Stimulated activated CD4-positive, alpha-beta T cell treated with anti-CD3 and anti-CD28 coated beads, TNF-alpha, amount 100 ng/mL, for 1 hour (primary cell): ENCODE measurements at places on chromosomes 16 and 17.

- DNase-seq: no peak
Measured at GRCh38 chr16:8572919-8573724, 17.2 kb downstream of the TMEM114 start.

GRCh38 chr16:72092832-72093447, 480 bp downstream of the TXNL4B start:
- DNase-seq: no peak

DNA sequence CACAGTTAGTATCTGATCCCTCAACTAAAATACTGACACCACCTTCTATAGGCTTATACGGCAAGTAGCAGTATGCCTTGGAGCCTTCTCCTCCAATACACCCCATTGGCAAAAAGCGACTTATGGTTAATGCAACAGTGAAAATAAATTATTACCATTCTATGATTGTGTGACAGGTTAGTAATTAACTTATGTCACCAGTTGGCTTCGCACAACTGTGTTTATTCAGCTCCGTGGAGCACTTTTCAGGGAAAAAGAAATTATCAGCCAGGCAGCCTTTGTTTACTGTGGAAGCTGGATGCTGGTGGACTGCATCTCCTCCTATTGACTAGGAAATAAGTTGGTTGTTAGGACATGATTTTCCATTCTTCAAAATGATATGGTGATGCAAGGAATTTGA, 833.8 kb upstream of the RBFOX1 start:
- no peak for DNase-seq

DNA sequence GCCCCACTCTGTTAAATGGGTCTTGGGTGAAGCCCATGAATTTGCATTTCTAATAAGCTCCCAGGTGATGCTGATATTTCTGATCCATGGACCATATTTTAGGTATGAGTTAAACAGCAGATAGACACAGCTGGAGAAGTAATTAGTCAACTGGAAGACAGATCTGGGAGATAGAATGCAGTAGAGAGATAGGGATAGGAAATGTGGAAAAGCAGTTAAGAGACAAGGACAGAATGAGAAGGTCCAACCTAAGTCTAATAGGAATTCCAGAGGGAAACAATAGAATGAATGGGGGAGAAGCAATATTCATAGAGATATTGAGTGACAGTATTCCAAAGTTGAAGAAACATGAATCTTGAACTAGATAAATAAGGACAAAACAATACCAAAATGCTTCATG, 71.7 kb downstream of the GPRC5B start:
- DNase-seq: no peak

GRCh38 chr16:27520982-27521673, 28.6 kb downstream of the GTF3C1 start:
- DNase-seq: no peak

- no peak for DNase-seq
Measured at GRCh38 chr17:73343739-73344454, 32.1 kb upstream of the CDC42EP4 start.

- no peak for DNase-seq
Measured at GRCh38 chr17:7295230-7296180, 1.1 kb upstream of the YBX2 start.

DNA sequence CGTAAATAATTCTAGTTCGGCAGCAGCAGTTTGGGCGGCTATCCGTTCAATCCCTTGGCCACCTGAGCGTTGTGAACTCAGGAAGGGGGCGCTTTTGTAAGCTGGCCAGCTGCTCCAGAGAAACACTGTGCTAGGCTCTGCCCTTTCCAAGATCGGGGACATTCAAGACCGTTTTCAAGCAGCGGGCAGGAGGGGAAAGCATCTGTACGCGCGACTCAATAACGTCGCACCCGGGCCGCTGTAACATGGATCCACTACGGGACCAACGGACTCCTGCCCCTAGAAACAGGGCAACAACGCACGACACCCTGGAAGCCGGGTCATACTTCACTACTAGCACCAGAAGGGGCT, 463 bp downstream of the TOP2A start:
- DNase-seq: no peak

- no peak for DNase-seq
Measured at GRCh38 chr16:65600046-65600445, 478.2 kb upstream of the CDH11 start.

- no peak for DNase-seq
Measured at GRCh38 chr17:49218941-49219913, 8.7 kb downstream of the ABI3 start.

GRCh38 chr16:3188925-3189825, 1.2 kb downstream of the OR1F1 start:
- no peak for DNase-seq

DNA sequence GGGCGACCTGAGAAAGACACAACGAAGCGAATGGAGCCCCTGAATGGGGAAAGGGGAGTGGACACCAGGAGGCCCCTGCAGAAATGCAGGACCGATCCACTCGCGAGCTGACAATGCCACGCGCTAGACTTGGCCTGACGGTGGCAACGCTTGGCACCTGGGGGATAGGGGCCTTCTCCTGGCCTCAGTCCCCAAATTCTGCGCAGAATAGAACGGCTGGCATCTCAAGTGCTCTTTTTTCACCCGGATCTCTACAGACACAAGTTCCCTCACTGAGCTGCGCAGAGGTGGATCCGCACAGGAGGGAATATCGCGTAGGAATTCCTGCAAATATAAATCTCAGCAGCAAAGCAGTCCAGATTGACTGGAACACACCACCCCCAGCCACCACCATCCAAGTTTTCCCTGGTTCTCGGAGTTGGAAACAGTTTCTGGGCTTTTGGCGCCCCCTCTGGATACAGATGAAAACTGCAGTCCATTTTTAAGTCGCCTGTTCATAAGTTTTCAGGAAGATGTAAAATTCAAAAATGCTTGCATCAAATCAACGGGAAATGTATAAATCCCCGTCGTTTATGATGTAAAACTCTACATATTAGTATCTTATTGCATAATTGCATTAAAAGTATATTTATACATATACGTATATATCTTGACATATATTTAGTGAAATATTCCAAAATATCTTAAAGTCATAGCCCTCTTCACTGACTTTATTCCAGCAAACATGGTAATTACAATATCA, 2.3 kb upstream of the SOX9 start:
- no peak for DNase-seq

GRCh38 chr16:27720731-27721530, 171.0 kb downstream of the KATNIP start:
- no peak for DNase-seq

- no peak for DNase-seq
Measured at GRCh38 chr17:1629504-1630310, 1.1 kb upstream of the SLC43A2 start.

DNA sequence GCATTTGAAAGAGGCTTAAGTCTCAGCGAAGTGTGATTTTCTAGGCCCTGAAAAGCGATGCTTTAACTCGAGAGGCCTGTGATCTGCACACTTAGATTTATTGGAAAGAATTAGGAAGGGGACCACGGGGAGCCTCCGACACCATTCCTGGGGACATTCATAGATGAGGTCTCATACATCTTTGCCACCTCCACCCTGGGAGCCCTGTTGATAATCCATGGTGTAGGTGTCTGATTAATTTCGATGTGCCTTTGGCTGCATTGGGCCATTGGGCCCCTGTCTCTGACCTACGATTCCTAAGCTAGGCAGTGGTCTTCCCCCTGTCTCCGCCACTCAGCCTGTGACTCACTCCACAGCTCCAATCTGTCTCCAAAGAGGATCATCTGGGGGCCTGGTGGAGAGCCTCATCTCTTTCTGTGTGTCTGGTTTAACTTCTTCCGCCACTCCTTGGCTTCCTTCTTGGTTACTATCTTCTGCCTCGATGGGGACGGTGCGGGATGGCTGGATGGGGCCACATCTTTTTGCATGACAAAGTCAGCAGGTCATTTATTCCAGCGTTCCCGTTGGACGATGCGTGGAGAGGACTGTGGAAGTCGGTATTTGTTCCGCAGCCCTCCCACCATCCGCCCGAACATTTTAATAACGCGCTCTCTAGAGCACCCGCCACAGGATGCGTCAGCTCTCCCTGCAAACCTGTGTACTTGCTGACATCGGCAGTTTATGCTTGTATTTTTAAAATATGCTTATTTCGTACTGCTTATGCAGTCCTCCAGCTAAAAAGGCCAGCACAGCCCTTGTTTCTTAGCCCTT, 109.3 kb downstream of the IRX3 start:
- DNase-seq: no peak

- DNase-seq: no peak
Measured at GRCh38 chr17:43845766-43846165, 1.2 kb upstream of the CD300LG start.

DNA sequence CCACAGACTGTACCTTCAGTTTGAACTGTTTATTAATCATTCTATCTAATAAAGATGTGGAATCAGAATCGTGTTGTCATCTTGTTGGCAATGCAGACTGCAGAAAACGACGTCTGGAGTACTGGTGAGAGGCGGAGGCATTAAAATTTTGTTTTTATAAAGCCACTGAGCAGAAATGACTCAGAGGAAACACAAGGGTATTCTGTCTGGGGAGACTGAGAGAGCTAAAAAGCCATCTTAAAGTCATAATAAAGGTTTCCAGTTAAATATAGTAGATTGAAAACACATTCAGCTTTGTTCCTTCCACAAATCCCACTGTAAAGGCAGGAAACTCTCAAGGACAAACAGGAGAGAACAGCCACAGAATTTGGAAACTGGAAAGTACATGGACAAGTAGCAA, 74.2 kb downstream of the CPPED1 start:
- DNase-seq: no peak

GRCh38 chr16:69747115-69747514, 7.6 kb downstream of the NOB1 start:
- no peak for DNase-seq

- DNase-seq: no peak
Measured at GRCh38 chr16:12518241-12519175, 285.2 kb downstream of the CPPED1 start.

DNA sequence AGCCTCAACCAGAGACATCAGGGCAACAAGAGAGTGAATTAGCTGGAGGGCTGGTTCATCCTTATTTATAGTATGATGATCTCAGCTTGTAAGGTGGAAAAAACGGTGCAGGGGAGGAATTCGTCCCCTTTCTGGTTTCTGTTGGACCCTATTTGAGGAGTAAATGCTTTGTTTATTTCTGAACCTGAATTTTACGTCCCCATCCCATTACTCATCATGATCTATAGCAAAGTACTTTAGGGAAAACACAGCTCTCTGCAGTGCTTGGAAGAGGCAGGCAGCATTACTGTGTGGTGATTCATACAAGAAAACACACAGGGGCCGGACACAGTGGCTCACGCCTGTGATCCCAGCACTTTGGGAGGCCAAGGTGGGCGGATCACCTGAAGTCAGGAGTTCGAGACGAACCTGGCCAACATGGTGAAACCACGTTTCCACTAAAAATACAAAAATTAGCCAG, 8.0 kb upstream of the VAT1L start:
- DNase-seq: no peak

DNA sequence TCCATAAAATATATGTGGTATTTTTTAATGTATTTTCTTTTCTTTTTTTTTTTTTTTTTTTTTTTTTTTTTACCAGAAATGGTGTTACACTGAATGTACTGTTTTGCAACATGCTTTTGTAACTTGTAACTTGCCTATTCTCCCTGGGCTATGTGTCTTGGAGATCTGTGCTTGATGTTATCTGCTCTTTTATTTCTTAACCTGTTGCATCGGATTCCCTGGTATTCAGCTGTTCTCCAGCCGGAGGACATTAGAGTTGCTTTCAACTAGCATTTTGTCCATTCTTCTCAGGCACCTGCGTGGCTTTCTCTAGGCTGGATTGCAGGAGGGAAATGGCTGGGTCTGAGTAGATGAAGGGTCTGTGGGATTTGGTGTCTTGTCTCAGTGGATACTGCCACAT, 47.4 kb downstream of the KATNIP start:
- no peak for DNase-seq

- no peak for DNase-seq
Measured at GRCh38 chr16:72654535-72654934, 393.4 kb downstream of the ZFHX3 start.

DNA sequence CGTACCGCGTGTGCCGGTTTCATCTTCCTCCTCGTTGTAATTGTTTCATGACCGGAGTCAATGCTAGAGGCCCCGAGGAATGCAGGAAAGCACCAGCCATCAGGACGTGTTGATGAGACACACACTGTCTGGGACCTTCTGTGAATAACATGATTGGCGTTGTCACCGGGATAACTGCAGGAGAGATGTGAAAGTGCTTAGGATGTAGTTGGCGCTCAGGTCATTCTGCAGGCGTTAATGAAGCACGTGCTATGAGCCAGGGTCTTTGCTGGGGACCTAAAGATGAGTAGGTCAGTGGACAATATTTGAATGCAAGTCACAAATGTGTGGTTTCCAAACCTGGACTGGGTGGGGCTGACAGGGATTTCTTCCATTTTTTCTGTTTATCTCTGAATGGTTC, 181.6 kb upstream of the HSBP1 start:
- DNase-seq: no peak

GRCh38 chr16:86011532-86011931, 112.6 kb downstream of the IRF8 start:
- no peak for DNase-seq

- DNase-seq: no peak
Measured at GRCh38 chr16:56679818-56680217, 2.5 kb upstream of the MT1X start.

GRCh38 chr16:87635541-87636049, 33.3 kb downstream of the JPH3 start:
- peak; percentile 49 for DNase-seq

- DNase-seq: no peak
Measured at GRCh38 chr16:15484662-15485061, 50.3 kb downstream of the BMERB1 start.

DNA sequence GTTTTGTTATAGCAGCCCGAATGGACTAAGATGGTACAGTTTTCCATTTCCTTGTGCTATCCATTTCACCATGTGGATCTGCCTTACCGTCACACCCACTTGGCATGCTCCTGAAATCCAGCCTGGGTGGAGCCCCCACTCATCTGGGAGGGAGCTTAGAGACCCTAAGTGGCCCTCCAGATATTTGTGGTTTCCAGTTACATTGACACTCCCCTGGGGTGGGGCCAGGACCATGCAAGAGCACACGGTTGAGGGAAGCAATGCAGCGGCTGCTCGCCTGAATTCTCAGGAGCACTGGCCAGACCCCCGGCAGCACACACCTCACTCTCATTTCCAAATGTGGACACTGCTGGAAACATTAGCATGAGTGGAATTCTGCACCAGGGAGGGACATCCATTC, 231.1 kb downstream of the UTP18 start:
- DNase-seq: no peak

- DNase-seq: no peak
Measured at GRCh38 chr17:62692721-62693431, 65.4 kb downstream of the MRC2 start.
